Fibroblast of mammary gland (primary cell): ENCODE measurements at places on chromosomes 13 and 19.

GRCh38 chr19:34556488-34556887, 74.9 kb downstream of the WTIP start:
- DNase-seq: peak; percentile 77

- no peak for DNase-seq
These were observed 17.9 kb downstream of the MYBPC2 start for GRCh38 chr19:50450369-50451222.

GRCh38 chr19:33845498-33845897, 48.8 kb downstream of the KCTD15 start:
- no peak for DNase-seq

DNA sequence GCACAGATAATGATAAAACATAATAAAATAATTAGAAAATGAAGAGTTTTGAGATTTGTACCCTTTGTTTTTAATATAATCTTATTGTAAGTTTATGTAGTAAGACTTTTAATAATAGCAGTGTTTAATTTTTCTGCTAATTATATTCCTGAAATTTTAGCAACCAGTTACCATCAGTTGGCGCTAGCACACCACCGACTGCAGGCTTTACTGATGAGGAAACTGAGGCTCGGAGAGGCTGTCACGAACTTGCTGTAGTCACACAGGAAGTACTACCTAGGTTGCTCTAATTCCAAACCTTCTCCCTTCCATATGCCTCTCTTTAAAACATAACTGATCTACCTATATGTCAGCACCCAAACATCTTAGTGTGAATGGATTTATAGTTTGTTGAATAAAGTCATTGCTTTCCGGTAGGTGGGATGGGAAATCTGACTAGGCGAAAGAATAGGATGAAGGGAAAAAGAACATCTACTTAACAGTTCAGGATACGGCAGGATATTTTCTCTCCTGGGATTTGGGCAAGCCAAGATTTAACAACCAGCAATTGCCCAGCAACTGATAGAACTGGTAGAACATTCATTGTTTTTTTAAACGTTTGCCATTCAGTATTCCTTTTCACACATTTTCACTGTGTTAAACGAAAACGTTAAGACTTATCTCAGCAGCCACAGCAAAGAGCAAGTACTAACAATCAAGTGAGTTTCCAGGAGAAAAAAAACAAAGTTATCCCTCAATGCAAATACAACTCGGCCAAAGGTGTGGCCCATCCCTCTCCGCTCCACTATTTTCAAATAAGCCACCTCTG, 822 bp upstream of the RFXAP start:
- DNase-seq: peak; percentile 24

DNA sequence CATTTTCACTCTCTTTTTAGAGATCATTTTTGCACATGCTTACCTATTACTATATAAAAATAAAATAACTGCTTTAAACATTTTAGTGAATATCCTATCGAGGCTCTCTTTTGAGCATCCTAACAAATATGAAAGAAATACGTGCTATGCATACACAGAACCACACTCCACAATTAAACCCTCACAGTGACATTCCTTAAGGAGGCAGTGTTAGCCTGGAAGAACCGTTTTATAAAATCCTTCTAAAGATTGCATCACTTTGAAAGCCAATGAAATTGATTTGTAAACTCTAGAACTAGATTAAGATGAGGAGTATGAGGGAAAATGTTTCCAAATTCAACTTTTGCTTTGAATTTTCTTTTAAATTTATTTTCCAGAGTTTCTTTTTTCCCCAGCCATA, 11.1 kb upstream of the ENOX1 start:
- peak; percentile 31 for DNase-seq

- DNase-seq: no peak
These were observed 18.5 kb upstream of the ABCC4 start for GRCh38 chr13:95319551-95320274.

DNA sequence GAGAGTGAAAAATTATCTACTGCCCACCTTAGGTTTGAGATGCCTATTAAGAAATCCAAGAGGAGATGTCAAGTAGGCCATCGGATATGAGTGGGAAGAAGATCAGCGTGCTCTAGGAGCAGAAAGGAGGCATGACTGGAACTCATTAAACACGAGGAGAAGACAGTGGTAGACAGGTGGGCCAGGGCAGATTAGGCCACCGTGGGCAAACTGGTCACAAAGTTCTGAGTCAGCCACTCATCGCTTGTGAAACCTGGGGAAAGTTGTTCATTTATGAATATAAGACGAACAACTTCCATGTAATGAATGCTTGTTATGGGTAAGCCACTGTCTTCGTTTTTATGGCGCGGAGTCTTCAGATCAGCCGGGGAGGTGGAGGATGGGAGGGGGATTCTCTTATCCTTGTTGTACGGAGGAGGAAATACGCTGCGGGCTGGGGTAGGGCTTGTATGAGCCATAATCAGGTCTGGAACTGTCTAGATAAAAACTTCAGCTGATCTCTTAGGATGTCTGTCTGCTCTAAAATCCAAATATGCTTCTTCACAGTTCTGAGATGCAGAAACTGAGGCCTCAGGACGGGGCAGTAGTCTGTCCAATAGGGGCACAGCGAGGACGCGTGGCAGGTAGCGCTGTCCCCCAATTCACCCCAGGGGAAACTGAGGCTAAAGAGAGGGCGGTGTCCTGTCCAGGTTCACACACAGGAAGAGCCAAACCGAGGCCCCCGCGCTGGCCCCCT, 1.1 kb upstream of the ZNF444 start:
- DNase-seq: no peak

- DNase-seq: no peak
These were observed 5.0 kb upstream of the GRIN3B start for GRCh38 chr19:995051-995827.

DNA sequence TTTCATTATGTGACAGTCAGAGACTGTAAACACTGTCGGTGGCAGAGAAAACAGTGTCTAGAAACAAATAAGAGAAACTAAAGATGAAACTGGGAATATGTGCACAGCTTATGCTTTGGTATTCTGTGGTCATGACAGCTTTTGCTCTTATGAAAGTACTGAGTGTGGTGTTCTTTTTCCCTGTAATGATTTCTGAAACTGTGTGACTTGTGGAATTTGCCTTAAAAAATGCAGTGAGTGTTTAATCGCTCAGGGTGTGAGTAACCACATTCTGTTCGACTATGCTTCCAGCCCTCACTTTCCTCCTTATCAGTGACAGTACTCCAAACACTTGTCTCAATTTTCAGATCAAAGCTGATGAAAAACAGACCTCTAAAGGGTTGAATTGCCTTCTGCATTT, 66.9 kb upstream of the DIAPH3 start:
- DNase-seq: no peak

DNA sequence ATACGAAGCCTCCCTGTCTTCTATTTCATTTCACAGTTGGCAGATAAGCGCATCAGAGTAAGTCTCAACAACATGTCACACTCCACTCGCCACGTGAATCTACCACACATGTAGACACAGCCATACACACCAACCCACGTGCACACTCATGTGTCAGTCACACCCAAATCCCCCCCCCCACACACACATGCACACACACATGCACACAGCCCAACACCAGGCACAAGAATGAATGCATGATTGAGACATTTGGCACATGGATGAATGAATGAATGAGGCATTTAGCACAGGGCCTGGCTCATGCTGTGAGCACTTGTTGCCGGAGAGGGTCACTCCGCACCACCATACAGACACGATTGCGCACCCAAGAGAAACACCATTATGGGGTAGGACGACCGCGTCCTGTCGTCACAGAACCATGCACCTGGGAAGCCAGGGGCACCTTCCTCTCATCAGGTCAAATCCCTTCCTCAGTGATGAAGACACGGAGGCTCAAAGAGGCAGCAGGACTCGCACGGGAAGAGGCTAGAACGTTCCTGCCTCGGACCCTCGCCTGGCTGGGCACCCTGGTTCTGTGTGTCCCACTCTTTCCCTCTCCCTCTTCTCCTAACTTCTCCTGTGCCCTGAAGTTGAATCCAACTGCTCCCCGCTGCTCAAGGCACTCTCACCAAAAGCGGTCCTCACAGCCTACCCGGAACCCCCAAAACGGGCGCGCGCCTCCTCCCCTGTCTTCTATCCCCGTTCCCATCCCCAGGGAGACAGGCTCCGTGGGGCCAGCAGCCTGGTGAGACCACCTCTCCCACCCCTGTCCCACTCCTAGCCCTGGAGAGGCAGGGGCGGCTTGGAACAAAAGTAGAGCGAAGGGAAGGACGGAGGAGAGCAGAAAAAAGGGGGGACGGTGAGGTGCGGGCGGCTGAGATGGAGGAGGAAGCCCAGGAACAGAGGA, 1.3 kb downstream of the MEIS3 start:
- no peak for DNase-seq

DNA sequence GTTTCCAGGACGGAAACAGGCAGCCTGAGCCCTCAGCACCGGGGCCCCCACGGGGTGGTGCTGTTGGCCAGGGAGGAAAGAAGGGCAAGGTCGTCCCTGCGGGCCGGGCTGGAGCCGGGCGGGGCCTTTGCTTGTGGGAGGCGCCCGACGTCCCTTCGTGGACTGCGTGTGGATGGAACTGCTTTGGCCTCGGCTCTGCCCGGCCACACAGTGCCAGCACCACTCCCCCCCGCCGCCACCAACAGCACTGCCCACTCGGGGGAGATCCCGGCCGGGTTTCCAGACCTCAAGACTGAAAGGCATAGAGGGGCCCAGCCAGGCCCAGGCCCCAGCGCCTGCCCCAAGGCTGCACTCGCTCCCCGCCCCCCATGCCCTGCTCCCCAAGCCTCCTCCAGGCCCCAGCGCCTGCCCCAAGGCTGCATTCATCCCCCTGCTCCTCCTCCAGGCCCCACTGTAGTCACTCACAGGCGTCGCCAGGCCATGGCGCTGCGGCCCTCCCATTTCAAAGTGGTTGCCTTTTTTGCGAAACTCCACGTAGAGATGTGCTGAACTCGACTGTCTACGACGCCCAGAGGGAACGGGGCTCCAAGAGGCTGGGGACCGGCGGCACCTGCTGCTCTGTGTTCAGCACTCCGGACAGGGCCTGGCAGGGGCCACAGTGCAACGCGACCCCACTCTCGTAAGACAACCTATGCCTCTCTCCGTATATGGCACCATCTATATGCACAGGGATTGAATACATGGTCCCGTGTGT, 22.5 kb downstream of the C13orf46 start:
- peak; percentile 65 for DNase-seq

- DNase-seq: no peak
These were observed 25.9 kb upstream of the SERPINE3 start for GRCh38 chr13:51313619-51314018.

DNA sequence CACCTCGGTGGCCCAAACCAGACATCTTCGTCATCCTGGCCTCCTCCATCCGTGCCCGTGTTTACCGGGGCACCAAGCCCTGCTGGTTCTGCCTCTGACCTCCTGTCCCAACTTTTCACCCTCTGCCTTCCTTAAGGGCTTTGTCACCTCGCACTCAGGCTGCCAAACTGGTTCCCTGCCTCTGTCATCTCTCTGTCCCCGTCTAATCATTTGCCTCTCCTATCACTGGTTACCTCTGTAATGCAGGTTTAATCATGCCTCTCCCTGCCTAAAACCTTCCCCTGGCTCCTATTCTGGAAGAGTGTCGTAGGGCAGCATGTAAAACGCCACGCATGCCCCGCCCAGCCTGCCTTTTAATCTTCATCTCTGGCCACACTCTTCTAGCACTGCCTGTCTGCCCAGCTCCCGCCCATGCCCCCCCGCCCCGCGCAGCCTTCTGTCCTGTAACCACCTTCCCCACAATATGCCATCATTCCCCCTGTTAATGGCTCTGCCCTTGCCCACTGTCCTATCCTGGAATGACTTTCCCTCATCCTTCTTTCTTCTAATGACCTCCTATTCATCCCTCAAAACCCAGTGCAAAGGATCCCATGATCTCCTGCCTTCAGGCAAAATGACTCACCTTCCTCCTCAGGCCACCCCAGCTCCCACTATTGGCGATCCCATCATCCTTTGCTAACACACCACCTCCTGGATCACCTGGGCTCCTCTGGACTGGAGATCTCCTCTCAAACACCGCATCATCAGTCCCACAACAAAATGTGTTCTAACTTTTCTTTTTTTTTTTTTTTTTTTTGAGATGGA, 66.7 kb downstream of the PEX11G start:
- DNase-seq: no peak

GRCh38 chr13:92947770-92948434, 278.7 kb upstream of the GPC6 start:
- DNase-seq: no peak
